ENCODE measurements at places on chromosomes 2 and 18. TPM values are rescaled to one million over a fixed set of nuclear protein-coding genes. Genes with fewer than 3 reads are reported as not detected.

- DNase-seq = no peak
- H3K27me3 ChIP-seq = no peaks in the 10 kb centered on the region
- H3K36me3 ChIP-seq = no peaks in the 10 kb centered on the region
- no peaks in the 10 kb centered on the region for H3K4me1 ChIP-seq
- no peak overlapping the region for H3K27ac ChIP-seq
Observed at GRCh38 chr2:37589298-37589697, 82.1 kb downstream of the CDC42EP3 start.

The SERPINB4 gene
- not detected for polyA plus RNA-seq

- no peak overlapping the region for H3K4me3 ChIP-seq
- H3K4me1 ChIP-seq = peaks cover 22% of the 10 kb centered on the region
- H3K27me3 ChIP-seq = no peaks in the 10 kb centered on the region
Observed at GRCh38 chr2:235685024-235685721, 191.3 kb downstream of the AGAP1 start.

DNA sequence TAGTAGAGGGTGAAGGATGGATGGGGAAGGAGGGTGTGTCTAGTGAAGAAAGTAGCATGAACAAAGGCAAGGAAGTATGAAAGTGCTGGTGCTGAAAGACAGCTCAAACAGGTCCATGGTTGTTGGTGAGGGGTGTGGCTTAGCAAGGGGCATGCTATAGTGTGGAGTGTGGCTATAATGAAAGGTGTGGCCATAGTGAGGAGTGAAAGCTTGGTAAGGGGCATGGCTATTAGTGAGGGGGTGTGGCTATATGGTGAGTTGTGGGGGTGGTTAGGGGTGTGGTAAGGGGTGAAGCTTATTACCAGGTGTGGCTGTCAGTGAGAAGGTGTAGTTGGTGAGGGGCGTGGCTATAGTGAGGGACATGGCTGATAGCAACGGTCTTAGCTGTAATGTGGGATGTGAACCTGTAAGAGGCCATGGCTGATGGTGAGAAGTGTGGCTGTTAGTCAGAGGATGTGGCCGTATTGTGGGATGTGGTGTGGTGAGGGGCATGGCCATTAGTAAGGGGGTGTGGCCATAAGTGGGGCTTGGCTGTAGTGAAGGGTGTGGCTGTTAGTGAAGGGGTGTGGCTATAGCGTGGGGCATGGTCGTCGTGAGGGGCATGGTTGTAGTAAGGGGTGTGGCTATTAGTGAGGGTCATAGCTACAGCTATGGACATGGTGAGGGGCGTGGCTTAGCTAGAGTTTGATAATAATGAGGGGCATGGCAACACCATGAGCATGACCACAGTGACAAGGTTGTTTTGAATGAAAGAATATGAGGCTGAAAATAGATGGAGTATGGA is 549.6 kb downstream of the FBXO15 start:
- no peak for DNase-seq
- H3K27ac ChIP-seq = no peak overlapping the region
- H3K36me3 ChIP-seq = no peaks in the 10 kb centered on the region
- H3K4me3 ChIP-seq = no peak overlapping the region

DNA sequence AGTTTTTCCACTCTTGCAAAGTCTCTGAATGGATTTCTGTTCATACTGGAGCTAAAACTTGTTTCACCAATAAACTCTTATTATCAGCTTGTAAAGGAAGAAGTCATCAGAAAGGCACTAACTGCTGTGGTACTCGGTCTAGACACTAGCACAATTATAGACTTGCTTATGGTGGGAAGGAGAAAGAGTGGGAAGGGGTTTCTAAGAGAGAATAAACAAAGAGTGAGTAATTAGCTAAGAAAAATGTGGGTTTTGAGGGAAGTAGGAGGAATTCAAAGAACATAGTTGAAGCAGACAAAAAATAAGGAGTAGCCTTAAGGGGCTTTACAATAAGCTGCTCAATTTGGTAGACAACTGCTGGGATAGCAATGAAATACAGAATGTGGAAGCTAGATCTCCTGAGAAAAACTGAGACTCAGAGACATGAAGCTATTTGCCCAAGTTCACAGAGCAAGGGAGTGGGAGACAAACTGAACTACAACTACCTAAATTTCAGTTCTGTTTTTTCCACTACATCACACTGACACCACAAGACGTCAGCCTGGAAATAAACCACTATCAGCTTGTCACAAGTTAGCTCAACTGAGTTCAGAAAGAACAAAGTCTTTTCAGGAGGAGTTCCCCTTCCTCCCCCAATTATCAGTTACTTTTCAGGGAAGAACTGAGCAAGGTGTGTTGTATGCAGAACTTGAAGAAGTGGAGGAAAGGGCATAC is 59.7 kb downstream of the MAP4K3 start:
- no peak overlapping the region for H3K4me3 ChIP-seq
- DNase-seq = no peak
- no peaks in the 10 kb centered on the region for H3K27me3 ChIP-seq
- H3K27ac ChIP-seq = peak overlapping the region; percentile 1

DNA sequence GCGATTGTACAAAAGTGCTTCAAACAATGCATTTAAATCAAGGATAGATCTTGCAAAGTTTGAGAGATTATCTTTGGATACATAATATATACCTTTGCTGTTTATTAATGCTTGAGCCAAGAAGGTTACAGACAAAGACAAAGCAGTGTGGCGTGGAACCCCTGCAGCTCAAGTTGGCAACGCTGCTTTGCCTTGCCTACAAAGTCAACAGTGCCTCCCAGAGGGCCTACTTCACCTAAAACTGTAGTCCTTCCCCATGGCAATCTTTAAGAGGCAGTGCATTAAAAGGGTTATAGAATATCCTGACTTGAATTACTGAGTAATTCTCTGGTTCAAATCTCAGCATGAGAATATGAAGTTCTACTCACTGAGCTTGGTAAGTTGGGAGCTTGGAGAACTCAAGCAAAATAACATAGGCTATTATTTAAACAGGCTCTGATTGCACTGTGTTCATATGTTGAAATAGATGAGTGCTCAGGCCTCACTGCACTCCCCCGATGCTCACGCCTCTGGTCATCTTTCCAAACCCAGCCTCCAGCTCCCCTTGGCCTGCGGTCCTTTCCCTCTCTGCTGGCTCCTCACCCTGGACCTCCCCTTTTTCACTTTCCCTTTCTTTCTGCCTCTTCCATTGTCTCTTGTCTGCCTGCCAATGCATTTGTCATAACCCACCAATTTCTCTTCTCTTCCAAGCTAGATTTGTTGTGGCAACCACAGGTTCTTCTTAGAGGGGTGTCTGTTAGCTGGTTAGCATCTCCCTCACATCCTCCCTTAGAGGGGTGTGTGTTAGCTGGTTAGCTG is 96.5 kb downstream of the MYT1L start:
- DNase-seq = no peak
- peaks cover 9% of the 10 kb centered on the region for H3K4me1 ChIP-seq
- no peak overlapping the region for H3K4me3 ChIP-seq
- H3K27ac ChIP-seq = no peak overlapping the region

The CHST10 gene
- polyA plus RNA-seq = 41.6 TPM

- no peaks in the 10 kb centered on the region for H3K4me1 ChIP-seq
- H3K36me3 ChIP-seq = no peaks in the 10 kb centered on the region
- H3K27ac ChIP-seq = no peak overlapping the region
- no peak for DNase-seq
- no peaks in the 10 kb centered on the region for H3K27me3 ChIP-seq
Observed at GRCh38 chr2:153622285-153622684, 143.7 kb upstream of the RPRM start.

The GAREM2 gene
- polyA plus RNA-seq = 46.6 TPM
